Right ventricle myocardium inferior (tissue), 1 donor: ENCODE measurements at places on chromosomes 6 and 20. TPM values are rescaled to one million over a fixed set of nuclear protein-coding genes. Genes with fewer than 3 reads are reported as not detected.

The PARD6B gene
- 5.6 TPM for total RNA-seq

DNA sequence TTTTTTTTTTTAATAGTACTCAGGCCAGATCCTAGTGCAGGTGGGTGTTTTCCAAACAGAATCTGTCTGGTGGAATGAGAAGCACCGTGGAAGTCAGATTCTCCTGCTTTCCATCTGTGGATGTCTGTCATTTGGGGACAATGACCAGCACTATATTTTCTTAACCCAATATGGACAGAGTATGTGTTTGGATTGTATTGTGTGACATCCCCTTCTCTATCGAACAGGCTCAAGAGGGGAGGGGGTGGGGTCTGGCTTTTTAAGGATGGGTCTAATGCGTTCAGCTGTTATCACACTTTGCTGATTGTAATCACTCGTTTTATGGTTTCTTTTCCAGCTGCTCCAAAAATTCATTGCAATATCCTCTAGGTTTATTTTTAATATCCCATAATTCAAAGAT, 197.5 kb upstream of the CEP162 start:
- DNase-seq, result no peak

DNA sequence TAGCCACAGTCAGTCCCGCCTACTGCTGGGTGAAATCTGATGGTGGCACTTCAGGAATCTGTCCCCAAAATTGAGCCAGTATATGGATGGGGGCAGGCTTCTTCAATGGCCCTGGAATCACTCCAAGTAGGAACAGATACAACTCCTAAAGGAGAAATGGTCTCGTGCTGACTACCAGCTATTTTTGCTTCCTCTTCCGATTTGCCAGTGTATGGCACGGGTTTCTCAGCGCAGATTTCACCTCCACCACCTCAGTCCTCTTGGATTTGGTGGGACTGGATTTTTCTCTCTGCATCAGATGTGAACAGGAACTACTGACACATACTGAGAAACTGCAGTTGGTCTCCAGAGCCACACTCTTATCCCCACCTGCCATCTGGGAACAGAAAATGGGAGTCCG, 27.2 kb downstream of the PNPLA1 start:
- DNase-seq, result no peak

DNA sequence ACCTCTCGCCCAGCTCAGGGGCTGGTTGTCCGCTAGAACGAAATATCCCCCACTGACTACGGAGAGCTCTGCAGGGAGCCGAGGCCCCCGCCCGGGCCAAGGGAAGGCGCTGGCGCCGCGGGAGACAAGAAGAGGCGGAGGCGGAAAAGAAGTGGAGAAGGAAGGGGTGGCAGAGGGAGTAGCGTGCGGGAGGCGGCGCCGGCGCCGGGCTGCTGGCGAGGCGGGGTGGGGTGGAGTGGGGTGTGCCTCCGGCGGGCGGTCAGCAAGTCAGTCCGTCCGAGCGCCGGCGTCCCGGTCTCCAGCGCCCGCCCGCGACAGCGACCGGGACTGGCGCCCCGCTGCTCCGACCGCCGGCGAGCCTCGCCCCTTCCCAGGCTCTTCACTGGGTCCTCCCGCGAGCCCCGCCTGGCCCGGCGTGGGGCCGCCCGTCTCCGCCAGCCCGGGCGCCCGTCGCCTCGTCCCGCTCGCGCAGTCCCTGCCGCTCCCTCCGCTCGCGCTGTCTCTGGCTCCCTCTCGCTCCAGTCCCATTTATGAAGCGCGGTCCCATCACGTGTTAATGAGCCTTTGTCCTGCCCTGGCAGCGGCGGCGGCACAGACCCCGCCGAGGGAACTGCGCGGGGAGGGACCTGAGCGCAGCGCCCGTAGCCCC, at the start of gene CNR1:
Gene CNR1, minus strand, starts transcription at position 504 of the 649 bp plus-strand sequence. CDS start 21,073 bp downstream, outside the sequence.
- peak; percentile 69 for DNase-seq

The TXLNB gene
- total RNA-seq, result 122 TPM

The PDYN gene
- total RNA-seq, result not detected

The IP6K3 gene
- 47.6 TPM for total RNA-seq
